Stimulated activated memory B cell treated with anti-CD40 and anti-IgM and Interleukin-4, amounts not matched to agents 10 μg/mL and 1 μg/mL and 100 μg/mL, for 72 hours (primary cell): ENCODE measurements at places on chromosomes 4 and X.

DNA sequence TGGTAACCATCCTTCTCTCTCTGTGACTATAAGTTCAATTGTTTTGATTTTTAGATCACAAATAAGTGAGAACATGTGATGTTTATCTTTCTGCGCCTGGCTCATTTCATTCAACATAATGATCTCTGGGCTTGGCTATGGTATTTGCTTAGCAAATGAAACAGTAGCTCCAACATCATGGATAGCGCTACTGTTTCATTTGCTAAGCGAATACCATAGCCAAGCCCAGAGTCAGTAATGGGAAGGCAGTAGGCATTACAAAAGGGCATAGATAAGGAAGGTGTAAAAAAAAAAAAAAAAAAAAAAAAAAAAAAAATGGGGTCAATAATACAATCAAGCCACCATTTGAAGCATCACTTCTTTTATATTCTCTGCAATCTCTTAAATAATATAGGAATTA lies 469.0 kb upstream of the ATOH1 start:
- no peak for ATAC-seq

DNA sequence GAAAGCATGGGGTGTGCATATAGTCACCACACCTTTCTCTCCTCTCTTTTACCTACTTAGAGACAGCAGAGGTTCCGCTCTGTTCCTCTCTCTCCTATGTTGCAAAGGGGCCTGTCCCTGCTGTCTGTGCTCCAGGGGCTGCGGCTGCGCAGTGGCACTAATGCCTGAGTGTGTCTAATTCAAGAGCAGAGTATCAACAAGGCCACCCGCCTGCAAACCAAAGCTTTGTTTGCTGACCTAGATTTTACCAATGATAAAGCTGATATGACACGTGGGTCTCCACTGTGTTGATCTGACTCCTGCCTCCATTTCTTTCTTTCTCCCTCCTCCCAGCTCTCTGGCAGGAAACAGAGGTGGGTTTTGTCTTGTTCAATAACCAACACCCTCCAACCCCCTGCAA lies 74.9 kb downstream of the NSG1 start:
- ATAC-seq: no peak

GRCh38 chr4:659851-660250 lies 14.2 kb downstream of the ATP5ME start:
- ATAC-seq: no peak

GRCh38 chr4:118282692-118283091 lies 70.1 kb downstream of the PRSS12 start:
- no peak for ATAC-seq

GRCh38 chr4:88706574-88706973 lies 8.9 kb upstream of the NAP1L5 start:
- no peak for ATAC-seq

DNA sequence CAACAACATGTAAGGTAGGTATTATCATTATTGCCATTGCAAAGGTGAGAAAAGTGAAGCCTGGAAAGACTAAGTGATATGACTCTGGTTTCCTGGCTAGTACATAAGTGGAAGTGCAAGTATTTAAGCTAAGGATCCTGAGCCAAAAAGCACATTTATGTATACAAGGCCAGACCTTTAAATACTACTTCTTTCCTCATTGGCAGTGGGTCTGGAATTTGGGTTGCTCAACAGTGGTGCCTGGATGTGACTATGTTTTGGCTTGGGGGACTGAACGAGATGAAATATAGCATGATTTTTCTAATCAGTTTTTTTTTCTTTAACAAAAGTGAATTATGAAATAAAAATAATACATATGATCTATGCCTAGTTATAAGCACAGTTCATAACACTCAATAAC lies 7.4 kb upstream of the FGF13 start:
- ATAC-seq: no peak

DNA sequence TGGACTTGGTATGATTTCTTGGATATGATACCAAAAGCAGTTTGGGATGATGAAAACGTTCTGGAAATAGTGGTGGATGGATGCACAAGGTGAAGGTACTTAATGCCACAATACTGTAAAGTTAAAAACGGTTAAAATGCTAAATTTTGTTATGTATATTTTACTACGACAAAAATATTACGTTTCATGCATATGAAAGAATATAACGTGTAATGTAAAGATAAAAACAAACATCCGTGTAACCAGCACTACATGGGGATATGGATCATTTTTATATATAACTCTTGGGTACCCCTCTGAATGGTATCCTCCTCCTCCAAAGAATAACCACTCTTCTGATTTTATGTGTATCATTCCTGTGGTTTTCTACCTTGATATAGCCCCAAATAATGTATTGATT lies 862 bp upstream of the CENPU start:
- no peak for ATAC-seq

GRCh38 chrX:39397561-39398199 lies 596.4 kb downstream of the MID1IP1 start:
- ATAC-seq: no peak

- peak; percentile 50 for ATAC-seq
Measured at GRCh38 chr4:14400307-14400706, 602.0 kb upstream of the CPEB2 start.

DNA sequence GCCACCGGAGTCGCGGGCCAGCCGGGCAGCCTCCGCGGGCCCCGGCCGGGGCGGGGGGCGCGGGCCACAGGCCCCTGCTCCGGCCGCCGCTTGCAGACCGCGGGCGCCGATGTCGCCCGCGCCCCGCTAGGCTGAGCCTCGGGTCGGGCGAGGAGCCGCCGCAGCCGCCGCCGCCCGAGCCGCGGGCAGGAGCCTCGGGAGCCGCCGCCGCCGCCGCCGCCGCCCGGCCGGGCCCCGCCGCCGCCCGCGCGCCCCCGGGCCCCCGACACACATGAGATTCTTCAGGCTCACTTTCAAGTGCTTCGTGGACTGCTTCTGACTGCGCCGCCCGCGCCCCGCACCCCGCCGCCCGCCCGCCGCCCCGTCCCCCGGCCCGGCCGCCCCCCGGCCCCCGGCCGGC lies 345 bp downstream of the SLC6A8 start:
- peak; percentile 9 for ATAC-seq

DNA sequence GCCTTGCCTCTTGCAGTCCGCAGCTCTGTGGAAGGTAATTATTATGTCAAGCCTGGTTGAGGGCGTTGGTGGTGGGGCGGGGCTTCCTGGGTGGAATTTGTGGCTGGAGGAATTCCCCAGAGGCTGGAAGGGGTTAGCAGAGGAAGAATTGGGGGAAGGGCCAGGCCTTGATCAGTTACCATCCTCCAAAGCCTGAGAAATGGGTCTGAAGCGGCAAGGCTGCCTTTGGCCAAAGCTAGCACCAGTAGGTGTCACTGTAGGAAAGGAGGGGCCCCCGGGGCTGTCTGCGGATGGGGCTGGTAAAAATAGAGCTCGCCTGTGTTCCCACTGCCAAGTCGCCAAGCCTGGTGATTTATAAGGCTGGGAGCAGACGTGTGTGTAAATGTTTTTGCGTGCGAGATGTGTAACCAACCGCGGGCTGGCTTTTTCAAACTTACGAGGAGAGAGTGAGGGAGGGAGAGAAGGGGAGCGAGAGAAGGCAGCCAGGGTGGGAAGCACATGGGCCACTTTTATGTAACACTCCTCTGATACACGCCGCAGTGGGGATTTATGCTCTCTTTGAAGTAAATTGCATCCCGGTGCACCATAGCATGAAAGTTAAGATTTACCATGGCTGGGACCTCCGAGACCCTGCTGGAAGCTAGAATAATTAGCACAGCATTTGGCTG lies 367.0 kb downstream of the BCOR start:
- ATAC-seq: peak; percentile 55

GRCh38 chr4:66653937-66654336 lies 891.4 kb downstream of the CENPC start:
- no peak for ATAC-seq

DNA sequence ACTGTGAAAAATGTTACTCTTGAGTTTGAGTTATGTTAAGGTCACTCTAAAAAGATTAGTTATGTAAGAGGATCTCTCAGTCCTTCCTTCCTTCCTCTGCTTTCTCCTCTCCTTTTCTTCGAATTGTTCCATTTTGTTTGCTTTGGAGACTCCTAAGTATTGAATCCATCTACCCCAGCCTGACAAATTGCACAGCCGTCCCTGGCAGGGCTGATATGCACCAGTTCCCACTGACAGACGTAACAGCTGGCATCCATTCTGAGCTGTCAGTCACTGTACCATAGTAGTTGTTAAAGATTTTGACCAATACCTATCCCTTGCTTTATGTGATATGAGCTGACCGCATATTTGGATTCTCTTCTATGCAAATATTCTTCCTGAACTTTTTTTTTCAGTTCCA lies 210.7 kb upstream of the IGFBP7 start:
- ATAC-seq: no peak

GRCh38 chrX:100328351-100328750 lies 81.7 kb downstream of the PCDH19 start:
- no peak for ATAC-seq

GRCh38 chrX:129577473-129577872 lies 37.4 kb downstream of the OCRL start:
- no peak for ATAC-seq

DNA sequence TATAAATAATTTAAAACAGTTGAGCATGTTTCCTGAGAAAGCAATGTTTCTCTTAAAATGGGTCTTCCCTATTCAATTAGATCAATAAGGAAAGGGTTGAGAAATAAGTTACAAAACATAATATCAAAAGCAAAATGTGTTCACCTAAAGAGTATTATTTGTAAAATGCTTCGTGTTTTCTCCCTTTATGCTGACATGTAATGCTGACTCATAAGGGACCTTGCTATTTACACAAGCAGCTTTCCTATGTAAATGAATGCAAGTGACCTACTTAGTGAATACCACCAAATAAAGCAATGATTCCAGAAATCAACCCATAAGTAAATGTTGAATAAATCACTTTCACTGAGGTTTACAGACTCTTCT lies 91.5 kb downstream of the ELOVL6 start:
- no peak for ATAC-seq

GRCh38 chrX:54171527-54172250 lies 11.4 kb downstream of the FAM120C start:
- no peak for ATAC-seq

DNA sequence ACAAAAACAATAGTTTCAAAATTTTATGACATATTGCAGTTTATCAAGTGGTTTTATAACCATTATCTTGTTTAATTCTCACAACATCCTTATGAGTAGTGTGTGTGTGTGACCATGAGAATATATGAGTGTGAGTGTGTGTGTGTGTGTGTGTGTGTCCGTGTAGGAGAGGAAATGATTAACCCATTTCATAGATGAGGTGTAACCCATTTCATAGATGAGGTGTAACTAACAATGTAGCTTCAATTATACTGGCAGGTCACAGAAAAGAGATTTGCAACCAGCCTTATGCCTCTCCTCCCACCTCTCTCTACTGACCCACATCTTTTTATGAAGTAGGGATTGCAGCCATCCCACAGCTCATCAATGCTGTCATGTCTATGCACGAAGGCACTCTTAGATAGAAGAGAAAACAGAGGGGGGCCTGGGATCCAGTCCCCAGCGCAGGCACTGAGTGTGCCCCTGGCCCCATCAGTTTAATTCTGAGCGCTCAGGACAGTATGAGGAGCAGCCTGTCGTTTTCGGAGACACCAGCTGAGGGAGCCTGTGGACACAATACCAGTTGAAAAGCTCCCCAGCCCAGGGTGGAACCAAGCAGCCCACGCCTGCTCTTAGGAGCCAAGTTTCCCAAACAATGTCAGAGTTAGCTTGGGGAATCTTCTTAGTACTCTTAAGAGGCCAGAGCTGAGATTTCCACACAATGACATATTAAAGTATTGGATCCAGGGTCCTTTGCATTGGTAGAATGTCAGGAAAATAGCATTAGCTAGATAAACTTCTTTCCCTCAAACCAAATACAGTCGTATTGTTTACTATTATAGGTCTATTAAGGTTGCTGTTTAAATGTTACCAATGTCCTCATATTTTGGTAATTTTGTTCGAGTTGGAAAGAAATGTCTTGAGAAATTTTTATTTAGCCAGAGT lies 88.6 kb downstream of the PALLD start:
- ATAC-seq: peak; percentile 57

DNA sequence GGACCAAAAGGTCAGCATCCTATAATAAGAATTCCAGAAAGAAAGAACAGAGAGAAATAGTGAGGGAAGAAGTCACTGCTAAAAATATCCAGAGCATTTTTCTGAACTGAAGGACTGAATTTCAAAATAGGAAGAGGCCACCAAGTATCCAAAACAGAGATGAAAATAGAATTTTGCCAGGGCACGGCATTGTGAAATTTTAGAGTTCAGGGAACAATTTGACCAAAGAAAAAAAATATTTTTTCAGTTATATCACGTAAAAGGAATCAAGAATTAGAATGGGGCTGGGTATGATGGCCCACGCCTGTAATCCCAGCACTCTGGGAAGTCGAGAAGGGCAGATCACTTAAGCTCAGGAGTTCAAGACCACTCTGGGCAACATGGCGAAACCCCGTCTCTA lies 65.4 kb downstream of the FGFBP1 start:
- ATAC-seq: no peak

DNA sequence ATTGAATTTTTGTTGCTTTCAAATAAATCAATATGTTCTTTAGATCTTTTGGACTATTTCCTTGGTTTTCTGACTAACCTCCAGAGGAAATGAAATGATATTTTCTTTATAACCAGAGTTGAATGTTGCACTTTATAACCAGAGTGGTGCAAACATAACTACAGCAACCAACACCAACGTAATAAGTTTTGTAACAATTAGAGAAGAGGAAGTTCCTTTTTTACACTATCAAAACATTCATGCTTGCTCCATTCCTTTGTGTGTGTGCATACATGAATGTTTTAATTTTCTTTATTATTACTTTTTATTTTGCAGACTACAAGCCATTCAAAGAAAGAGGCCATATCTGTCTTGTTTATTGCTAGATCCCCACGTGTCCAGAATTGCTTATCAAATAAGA lies 193.0 kb upstream of the PPP3CA start:
- no peak for ATAC-seq

DNA sequence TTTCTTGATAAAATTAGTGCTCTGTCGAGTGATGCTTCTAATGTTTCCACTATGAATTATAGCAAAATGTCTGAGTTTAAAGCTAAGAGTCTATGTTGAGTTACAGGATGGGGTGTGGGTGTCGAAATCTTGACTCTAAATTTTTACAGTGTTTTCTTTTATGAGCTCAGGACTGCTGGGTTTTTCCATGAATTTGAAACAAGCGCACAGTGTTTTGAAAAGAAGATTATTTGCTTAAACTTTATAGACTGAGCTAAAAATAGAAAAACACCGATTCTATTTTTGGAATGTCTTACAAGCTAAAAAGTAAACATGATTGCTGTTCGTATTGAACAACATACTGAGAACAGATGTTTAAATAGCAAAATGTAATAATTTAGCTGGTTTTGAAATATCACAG lies 7.5 kb downstream of the PTTG2 start:
- no peak for ATAC-seq

DNA sequence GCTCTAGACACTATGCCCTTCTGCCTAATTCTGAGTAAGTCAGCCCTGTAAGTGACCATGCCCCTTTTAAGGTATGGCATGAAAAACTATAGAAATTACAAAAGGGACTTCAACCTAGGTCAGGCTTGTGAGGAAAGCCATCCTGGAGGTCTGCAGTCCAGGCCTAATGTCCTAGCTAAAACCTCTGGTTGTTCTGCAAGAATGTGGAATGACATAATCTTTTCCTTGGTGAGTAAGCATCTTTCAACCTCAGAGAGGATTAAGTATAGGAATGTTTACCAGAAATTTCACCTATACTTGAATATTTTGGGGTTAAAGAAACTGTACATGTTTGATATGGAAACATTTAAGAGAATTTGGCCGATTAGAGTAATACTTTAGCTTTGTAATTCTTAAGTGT lies 23.8 kb upstream of the HPSE start:
- no peak for ATAC-seq
